Astrocyte of the spinal cord (primary cell): ENCODE measurements at places on chromosomes 1 and 21.

- peak; percentile 19 for DNase-seq
Observed at GRCh38 chr1:156499194-156499841, 1.3 kb downstream of the MEF2D start.

- no peak for DNase-seq
Observed at GRCh38 chr1:185152187-185152767, 4.5 kb downstream of the TRMT1L start.

DNA sequence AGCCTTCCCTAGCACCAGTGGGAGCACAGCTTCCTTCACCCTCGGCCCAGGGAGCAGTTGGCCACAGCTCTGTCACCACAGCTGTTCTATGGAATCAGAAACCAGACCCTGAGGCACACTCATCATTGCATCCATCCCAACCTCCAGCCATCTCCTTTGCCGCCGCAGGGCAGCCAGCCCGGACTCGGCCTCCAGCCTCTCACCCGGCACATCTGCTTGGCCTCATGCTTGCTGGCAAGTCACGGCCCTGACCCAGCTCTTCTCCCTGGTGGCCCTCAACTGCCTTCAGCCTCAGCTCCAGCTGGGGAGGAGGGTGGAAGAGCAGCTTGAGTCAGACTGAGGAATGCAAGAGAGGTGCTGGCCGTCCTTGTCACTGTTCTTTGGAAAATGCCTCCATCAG lies 59.8 kb downstream of the TOR1AIP2 start:
- DNase-seq: no peak

DNA sequence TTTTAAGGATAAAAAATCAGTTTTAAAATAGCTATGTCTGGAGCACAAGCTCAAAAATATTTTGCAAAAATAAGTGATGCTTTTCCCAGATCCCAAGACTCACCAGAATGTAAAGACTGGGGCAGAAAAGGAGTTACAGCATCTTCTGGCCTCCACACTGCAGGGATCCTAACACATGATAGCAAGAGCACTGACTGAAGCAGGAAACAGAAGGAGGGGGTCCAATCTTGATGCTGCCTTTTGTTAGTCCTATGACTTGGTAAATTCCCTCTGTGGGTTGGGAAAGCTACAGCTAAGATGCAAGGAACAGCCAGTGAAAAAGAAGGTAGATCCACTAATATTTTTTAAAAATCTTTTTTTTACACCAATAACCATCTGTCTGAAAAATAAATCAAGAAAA lies 54.2 kb upstream of the TNR start:
- no peak for DNase-seq

- DNase-seq: no peak
Observed at GRCh38 chr1:80769208-80769750, 1031.5 kb upstream of the ADGRL2 start.

GRCh38 chr1:152718238-152718637 lies 10.3 kb downstream of the LCE4A start:
- DNase-seq: no peak

GRCh38 chr1:182770232-182770631 lies 19.3 kb upstream of the NPL start:
- no peak for DNase-seq

GRCh38 chr1:171196351-171196750 lies 11.3 kb downstream of the FMO2 start:
- no peak for DNase-seq

- peak; percentile 84 for DNase-seq
Observed at GRCh38 chr1:212671342-212672031, 28.2 kb downstream of the BATF3 start.

DNA sequence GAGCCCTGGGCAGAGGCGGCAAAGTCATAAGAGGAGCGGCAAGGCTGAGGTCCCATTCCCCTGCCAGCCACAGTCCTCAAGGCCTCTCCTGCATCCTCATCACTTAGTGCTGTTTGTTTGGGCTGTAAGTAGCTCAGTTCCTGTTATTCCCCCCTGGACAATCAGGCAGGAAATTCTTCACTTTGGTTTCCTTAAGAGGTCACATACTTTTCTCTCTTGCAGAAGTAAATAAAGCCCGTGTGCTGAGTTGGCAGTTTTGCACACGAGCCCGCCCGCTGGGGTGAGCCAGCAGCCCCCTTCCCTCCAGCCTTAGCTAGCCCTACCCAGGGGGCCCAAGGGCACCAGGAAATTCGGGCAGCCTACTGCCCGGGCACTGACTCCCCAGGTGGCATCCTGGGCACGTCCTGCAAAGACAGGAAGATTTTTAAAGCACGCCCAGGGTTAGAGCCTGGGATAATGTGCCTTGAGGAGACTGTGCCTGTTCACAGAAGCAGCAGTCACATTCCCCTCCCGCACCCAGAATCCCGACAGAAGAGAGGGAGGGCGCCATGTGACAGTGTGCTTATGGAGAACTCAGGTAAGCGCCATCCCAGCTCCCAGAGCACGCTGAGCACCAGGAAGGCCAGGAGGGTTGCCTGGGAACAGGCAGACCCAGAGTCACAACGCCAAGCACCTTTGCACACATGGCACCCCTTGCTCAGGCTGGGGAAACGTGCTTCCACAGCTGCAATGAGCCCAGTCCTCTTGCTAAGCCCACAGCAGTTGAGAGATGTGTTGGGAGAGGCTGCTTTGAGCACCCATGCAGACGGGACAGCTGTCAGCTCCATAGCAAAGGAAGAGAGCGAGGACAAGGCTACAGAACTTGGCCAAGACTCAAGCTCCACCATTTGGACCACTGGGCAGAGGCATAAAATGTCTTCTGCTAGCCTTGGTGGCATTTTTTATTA lies 144.5 kb upstream of the TMEM51 start:
- DNase-seq: peak; percentile 60

DNA sequence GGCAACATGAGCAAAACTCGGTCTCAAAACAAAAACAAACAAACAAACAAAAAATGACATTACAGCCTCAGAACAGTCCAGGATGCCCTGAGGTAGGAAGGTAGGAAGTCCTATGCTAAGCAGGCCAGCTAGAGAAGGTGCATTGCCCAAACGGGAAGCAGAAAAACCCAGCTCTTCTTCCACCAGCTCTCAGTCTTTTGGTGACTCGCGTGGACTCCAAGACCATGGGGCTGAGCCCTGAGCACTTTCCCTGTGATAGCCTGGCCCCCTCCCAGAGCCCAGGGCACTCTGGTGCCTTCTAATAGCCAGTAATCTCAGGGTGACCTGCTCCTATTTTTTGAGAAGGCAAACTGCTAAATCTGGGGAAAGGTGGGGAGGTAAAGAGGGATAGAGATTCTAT lies 16.1 kb downstream of the PHLDA3 start:
- DNase-seq: no peak

DNA sequence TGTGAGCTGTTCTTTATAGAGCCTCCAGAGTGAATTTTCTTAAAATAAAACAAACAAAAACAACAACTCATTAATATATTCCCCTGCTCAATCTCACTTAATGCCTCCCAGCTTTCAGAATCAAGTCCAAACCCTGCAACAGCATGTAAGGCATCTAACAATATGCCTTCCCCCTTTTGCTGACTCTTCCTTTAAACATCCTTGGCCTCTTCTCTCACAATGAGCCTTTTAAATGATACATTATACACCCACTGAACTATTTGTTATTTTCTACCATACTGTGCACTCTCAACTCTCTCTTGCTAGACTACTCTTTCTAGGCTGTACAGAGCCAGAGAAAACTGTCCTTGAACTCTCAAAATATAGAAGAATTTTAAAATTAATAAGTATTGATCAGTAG lies 115.2 kb upstream of the SNX7 start:
- peak; percentile 22 for DNase-seq

DNA sequence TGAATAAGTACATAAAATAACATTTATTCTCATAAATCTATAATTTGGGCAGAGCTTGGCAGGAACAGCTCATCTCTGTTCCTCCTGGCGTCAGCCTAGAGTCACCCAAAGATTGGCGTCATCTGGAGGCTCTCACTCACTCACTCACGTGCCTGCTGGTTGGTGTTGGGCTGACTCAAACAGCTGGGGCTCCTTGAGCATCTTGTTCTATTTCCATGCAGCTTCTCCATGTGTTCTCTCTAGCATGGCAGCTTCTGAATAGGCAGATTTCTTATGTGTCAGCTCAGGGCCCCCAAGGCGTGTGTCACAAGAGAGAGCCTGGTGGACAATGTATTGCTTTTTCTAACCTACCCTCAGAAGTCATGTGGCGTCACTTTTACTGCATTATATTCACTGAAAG lies 70.6 kb upstream of the RAB3GAP2 start:
- DNase-seq: no peak

- DNase-seq: no peak
Observed at GRCh38 chr1:2503554-2504224, 22.7 kb downstream of the PANK4 start.

DNA sequence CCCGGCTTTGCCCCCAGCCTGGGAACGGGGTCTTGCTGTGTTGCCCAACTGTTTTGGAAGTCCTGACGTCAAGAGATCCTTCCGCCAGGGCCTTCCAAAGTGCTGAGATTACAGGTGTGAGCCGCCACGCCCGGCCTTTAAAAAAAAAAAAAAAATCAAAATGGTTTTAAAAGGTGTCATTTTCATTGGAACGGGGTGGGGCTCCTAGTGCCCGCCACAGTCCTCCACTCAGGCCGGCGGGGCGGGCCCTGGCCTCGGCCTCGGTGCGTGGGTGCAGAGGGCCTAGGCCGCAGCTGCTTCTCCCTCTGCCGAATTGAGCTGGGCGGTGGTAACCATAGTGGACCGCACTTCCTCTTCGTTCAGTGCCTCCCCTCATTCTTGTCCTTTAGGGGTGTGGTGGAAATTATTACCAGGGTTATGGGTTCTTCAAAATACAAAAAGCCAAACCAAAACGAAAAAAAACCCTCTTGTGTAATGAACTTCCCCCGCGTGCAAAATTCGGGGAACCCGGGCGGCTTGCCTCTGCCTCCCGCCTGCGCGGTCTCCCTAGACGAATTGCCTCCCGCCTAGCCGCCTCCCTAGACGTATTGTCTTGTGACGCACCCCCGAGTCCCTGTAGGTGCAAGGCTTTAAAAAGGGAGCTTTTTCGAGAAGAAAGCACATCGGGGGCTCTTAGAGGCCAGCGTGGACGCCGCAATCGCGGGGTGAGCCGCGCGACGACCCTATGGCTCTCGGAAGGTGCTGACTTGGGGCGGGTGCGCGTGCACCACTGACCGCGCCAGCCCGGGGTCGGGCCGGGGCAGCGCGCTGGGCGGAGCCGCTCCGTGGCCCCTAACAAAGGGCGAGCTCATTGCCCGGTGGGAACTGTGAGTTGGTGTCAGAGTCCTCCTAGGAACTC lies 10.5 kb upstream of the SPEN start:
- DNase-seq: no peak

DNA sequence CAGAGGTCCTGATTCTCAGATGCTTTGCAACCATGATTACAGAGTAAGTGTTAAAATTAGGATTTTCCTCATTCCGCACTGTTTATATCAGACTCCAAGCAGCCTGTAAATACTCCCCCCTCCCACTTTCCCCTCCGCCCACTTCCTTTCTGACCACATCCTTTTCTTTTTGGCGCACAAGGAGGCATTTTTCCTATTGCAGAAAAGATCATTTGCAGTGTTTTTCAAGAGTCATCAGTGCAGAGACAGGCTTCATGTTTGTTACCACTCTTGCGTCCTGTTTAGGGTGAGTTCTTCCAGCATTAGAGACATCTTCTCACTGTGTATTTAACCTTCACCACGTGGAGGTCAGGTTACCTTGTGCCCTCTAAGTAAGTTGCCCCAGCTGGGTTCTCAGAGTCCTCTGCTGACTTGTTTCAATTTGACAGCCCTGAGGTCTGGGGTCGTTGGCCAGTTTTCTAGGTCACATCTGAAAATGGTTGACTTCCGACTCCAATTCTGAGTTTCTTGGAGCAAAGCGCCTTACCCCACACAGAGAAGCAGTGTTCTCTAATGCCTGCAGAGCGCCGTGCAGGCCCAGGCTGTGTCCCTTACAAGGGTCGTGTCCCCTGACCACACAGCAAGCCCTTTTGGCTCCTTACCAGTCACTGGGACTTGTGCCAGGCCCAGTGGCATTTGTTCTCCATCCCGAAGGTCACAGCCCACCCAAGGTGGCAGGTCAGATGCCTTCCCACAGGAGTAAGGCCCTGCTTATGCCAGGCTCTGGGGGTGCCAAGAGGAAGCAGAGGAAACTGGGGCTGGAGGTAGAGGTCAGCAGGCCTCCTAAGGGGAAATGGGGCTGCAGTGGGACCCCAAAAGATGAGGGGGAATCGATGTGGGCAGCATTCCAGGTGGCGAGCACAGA lies 85.6 kb downstream of the FAM78B start:
- no peak for DNase-seq

DNA sequence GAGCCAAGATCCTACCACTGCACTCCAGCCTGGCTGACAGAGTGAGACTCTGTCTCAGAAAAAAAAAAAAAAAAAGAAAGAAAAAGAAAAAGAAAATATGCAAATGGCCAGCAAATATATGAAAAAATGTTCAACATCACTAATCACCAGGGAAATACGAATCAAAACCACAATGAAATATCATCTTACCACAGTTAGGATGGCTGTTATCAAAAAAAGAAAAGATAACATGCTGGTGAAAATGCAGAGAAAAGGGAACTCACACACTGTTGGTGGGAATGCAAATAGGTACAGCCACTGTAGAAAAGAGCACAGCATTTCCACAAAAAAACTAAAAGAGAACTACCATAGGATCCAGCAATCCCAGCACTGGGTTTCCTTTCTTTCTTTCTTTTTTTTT lies 477.5 kb downstream of the SMYD3 start:
- DNase-seq: no peak

DNA sequence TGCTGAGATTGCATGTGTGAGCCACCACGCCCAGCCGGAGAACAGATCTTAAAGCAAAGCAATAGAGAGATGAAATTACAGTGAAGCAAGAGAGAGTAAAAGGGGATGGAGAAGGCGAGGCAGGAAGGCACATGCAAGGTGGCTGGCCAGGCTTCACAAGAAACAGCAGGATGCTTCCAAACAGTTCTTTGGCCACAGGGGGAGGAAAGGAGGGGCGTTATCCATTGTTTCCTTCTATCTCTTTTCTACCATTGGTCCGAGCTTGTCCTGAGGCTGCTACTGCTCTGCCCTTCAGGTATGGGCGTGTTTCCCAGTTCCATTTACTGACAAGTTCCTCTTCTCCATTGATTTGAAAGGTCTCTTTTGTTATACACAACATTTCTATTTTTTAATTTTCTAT lies 33.7 kb upstream of the PARP1 start:
- DNase-seq: no peak

GRCh38 chr1:98723574-98723973 lies 62.1 kb downstream of the SNX7 start:
- DNase-seq: no peak

- DNase-seq: no peak
Observed at GRCh38 chr21:30382201-30382600, 10.1 kb upstream of the KRTAP13-2 start.

DNA sequence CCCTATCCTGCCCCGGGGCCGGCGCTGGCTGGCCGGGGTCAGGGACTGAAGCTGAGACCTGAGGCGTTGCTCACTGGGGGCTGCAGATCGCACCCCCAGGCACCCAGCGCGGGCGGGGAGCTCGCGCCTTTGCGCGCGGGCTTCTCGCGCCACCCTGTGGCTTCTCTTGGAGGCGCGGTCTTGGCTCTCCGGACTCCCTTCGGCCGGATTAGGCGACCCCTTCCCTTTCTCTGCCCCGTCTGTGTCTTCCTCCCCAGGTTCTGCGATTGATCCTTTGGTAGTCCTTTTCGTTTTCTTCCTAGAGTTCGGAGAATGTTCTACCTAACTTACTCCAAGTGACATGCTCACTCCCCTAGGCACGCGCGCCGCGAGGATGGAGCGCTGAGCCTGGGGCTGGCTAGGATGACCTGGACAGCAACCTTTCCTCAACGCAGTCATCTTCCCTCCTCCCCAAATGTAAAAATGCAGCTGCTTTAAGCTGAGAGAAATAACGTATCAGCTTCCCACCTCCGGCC lies 495 bp upstream of the NTRK1 start:
- peak; percentile 44 for DNase-seq

GRCh38 chr1:221162939-221163338 lies 283.7 kb downstream of the HLX start:
- DNase-seq: no peak

GRCh38 chr1:24257373-24257772 lies 61.8 kb upstream of the GRHL3 start:
- no peak for DNase-seq
